ENCODE measurements at places on chromosomes 5 and 9. TPM values are rescaled to one million over a fixed set of nuclear protein-coding genes. Genes with fewer than 3 reads are reported as not detected.
A peak's percentile ranks its signal among the peaks of the same experiment; 100 is the strongest.

GRCh38 chr5:75677607-75678006 lies 39.6 kb downstream of the POC5 start:
- H3K27ac ChIP-seq, result peak overlapping the region; percentile 70
- H3K4me1 ChIP-seq, result peaks cover 3% of the 10 kb centered on the region
- no peak for DNase-seq

- no peak overlapping the region for H3K27ac ChIP-seq
- no peaks in the 10 kb centered on the region for H3K36me3 ChIP-seq
- no peak for DNase-seq
- no peak overlapping the region for H3K4me3 ChIP-seq
Measured at GRCh38 chr9:27518809-27519208, 5.3 kb upstream of the IFNK start.

GRCh38 chr5:171270136-171270535 lies 38.9 kb upstream of the TLX3 start:
- no peak for DNase-seq
- H3K4me1 ChIP-seq, result no peaks in the 10 kb centered on the region
- H3K36me3 ChIP-seq, result no peaks in the 10 kb centered on the region
- H3K27me3 ChIP-seq, result no peaks in the 10 kb centered on the region
- no peak overlapping the region for H3K4me3 ChIP-seq
- H3K27ac ChIP-seq, result no peak overlapping the region

GRCh38 chr9:28720746-28721145 lies 1147.5 kb upstream of the C9orf72 start:
- H3K4me3 ChIP-seq, result no peak overlapping the region
- no peaks in the 10 kb centered on the region for H3K27me3 ChIP-seq
- H3K4me1 ChIP-seq, result no peaks in the 10 kb centered on the region
- no peak overlapping the region for H3K27ac ChIP-seq
- DNase-seq, result no peak
- H3K36me3 ChIP-seq, result no peaks in the 10 kb centered on the region

- no peaks in the 10 kb centered on the region for H3K36me3 ChIP-seq
- H3K27me3 ChIP-seq, result no peaks in the 10 kb centered on the region
- H3K27ac ChIP-seq, result no peak overlapping the region
- no peaks in the 10 kb centered on the region for H3K4me1 ChIP-seq
- DNase-seq, result no peak
- no peak overlapping the region for H3K4me3 ChIP-seq
Measured at GRCh38 chr5:100550531-100551051, 15.4 kb downstream of the FAM174A start.

DNA sequence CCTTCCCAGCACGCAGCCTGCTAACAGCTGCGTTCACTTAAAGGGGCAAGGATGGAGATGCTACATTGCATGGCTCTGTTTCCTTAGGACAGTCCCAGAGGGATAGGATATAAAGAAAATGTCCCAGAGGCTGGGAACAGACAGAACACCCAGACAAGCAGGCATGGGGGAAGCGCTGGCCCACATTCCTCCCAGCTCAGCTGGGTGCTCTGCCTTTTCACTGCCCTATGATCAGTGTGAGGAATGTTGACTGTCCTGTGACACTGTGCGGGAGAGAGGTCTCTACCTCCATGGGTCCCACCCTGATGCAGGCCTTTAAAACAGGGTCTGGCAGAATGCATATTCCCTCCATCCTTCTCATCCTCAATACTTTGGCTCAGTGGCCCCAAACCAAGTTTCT lies 459.4 kb upstream of the DMAC1 start:
- no peak overlapping the region for H3K4me3 ChIP-seq
- DNase-seq, result no peak
- no peaks in the 10 kb centered on the region for H3K27me3 ChIP-seq

GRCh38 chr9:127838375-127839078 lies 15.9 kb downstream of the ENG start:
- no peak for DNase-seq
- H3K27ac ChIP-seq, result no peak overlapping the region
- no peak overlapping the region for H3K4me3 ChIP-seq
- no peaks in the 10 kb centered on the region for H3K27me3 ChIP-seq
- no peaks in the 10 kb centered on the region for H3K36me3 ChIP-seq

DNA sequence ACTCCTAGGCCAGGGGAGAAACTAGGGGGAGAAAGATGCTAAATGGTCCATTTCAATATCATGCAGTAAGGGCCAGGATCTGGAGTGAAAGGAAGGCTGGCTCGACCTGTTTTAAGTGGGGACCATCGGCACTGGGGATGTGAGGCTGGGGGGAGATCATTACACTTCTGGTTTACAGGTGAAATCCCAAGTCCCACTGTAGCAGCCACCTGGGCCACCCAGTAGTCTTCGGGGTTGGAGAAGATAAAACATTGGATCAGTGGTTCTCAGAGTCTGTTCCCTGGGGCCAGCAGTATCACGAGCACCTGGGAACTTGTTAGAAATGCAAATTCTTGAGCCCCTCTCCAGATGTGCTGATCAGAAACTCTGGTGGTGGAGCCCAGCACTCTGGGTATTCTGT lies 111.3 kb upstream of the ALDH1B1 start:
- H3K27me3 ChIP-seq, result no peaks in the 10 kb centered on the region
- no peak overlapping the region for H3K27ac ChIP-seq
- H3K4me3 ChIP-seq, result no peak overlapping the region
- peaks cover 14% of the 10 kb centered on the region for H3K4me1 ChIP-seq
- DNase-seq, result no peak
- no peaks in the 10 kb centered on the region for H3K36me3 ChIP-seq

DNA sequence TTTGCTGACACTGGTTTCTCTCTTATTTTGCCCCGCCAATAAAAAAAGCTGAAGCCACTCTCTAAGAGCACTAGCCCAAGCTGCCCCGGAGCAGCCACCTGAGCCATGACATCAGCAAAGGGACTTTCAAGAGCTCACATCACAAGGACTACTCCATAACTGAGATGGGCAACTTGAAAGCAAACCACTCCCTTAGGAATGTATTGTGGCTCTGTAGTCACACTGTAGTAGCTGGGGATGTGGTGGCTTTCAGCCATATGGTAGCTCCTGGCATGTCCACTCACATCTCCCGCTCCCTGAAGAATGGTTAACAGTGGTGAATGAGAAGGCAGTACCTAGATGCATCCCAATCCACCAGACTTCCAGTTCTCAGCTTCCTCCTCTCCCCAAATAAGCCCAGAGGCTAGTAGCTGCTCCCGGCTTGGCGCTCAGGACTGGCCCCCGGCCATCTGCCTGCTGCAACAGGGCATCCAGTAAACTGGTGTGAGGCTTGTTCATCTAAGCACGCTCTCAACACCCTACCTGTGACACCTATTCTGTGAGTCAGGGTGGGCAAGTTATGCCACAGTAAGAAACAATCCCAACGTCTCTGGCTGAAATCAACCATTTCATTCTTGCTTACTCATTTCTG lies 63.7 kb downstream of the S1PR3 start:
- no peak overlapping the region for H3K27ac ChIP-seq
- no peaks in the 10 kb centered on the region for H3K36me3 ChIP-seq
- H3K4me1 ChIP-seq, result no peaks in the 10 kb centered on the region
- H3K4me3 ChIP-seq, result no peak overlapping the region
- H3K27me3 ChIP-seq, result no peaks in the 10 kb centered on the region
- no peak for DNase-seq

DNA sequence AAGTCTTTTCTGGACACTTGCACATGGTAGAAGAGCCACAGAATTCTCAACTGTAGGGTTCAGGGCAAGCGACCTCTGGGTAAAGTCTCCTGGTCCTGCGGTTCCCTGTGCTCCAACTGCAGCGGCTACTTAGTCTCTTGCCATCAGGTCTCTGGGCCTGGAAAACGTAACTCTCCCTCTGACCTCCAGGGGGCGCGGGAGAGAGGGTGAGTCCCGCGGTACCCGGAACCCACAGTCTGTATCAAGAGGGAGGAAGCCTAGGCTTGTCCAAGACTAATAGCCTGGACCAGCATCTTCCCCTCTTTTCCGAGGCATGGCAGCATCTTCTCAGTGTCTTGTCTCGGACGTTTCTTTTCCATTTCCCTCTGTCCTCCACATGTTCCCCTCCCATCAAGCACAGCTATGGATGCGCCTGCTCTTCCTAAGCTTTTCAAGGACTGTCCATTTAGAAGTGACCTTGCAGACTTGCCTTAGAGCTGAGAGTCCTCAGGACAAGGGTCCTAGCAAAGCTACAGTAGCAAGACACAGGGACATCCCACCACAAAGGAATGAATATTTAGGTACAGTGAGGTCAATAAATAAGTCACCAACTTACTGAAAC lies 59.3 kb downstream of the FSTL4 start:
- peak; percentile 48 for DNase-seq
- no peak overlapping the region for H3K4me3 ChIP-seq
- no peaks in the 10 kb centered on the region for H3K27me3 ChIP-seq
- no peak overlapping the region for H3K27ac ChIP-seq
- H3K4me1 ChIP-seq, result no peaks in the 10 kb centered on the region

DNA sequence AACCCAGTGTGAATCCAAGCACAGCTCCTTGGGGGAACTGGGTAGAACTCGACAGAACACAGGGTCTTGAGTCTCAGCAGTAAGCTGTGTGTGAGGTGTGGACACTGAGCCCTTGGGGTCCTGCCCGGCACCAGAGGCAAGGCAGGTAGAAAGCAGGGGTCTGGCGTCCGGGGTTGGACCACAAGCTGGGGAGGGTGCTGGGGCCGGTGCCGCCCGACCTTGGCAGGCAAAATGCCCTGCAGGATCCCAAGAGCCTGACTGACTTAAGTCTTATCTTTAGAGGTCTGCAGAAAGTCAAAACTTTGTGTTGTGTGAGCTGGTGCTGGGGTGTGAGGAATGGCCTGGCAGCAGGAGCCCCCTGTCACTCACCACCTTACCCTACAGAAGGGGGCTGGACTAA lies 49.3 kb downstream of the HABP4 start:
- no peak for DNase-seq
- H3K4me1 ChIP-seq, result no peaks in the 10 kb centered on the region
- H3K36me3 ChIP-seq, result no peaks in the 10 kb centered on the region
- H3K4me3 ChIP-seq, result no peak overlapping the region
- H3K27me3 ChIP-seq, result no peaks in the 10 kb centered on the region

GRCh38 chr9:109863961-109864360 lies 84.0 kb downstream of the PALM2AKAP2 start:
- DNase-seq, result no peak
- H3K4me3 ChIP-seq, result no peak overlapping the region
- H3K27ac ChIP-seq, result no peak overlapping the region
- H3K27me3 ChIP-seq, result no peaks in the 10 kb centered on the region
- no peaks in the 10 kb centered on the region for H3K4me1 ChIP-seq

DNA sequence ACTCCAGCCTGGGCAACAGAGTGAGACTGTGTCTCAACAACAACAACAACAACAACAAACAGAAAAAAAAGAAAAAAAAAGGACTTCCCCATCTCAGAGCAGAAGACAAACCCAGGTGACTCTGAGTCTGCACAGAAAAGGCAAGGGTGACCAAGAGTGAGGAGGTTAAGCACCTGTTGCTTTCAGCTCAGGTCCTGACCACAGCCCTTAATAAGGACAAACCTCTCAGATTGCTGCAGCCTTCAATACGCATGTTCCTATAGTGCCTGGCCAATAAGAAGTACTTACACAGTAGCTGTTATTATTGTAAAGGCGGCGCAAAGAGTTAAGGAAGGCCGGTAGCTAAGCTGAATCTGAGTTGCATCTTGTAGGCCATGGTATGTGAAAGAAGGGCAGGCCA lies 102.3 kb upstream of the MSX2 start:
- no peaks in the 10 kb centered on the region for H3K4me1 ChIP-seq
- no peaks in the 10 kb centered on the region for H3K36me3 ChIP-seq
- no peak for DNase-seq
- H3K27ac ChIP-seq, result no peak overlapping the region
- H3K4me3 ChIP-seq, result no peak overlapping the region
- H3K27me3 ChIP-seq, result no peaks in the 10 kb centered on the region

DNA sequence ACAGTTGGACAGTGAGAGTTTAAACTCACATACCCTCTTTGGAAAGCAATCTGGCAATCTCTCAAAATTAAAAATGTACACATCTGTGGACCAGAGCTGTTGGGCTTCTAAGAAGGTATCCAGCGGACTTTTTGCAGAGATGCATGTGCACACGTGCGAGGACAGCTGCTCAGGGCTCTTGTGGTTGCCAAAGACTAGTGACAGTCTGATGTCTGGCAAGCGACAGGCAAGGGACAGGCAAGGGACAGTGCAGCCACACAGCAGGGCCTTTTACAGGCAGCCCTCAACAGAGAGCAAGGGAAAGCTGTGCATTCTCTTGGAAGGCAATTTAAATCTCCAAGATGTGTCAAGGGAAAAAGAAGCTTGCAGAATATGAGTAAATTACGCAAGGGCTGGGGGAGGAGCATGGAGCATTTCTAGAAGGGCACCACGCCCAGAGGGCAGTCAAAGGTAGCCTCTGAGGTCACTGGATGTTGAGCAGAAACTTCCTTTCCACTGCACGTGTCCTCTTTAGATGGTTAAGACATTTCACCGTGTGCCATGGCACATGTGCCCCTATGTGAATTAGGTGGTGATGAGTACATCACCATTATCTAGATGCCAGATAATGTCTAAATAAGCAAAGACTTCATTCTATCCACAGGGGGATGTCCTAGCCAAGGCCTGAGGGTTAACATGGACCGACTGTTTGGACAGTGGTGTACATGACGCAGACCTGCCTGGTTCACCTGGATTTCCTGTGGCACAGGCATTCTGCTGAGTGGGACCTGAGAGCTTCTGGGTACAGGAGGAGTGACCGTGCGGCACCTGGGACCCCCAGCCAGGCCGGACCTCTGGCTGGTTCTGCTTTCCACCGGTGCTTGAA lies 9.1 kb downstream of the GFPT2 start:
- H3K27ac ChIP-seq, result no peak overlapping the region
- no peak for DNase-seq
- H3K36me3 ChIP-seq, result no peaks in the 10 kb centered on the region
- no peaks in the 10 kb centered on the region for H3K4me1 ChIP-seq
- H3K4me3 ChIP-seq, result no peak overlapping the region
- H3K27me3 ChIP-seq, result no peaks in the 10 kb centered on the region

GRCh38 chr9:122221183-122221811 lies 7.5 kb downstream of the LHX6 start:
- peaks cover 18% of the 10 kb centered on the region for H3K27me3 ChIP-seq
- no peak overlapping the region for H3K4me3 ChIP-seq
- no peaks in the 10 kb centered on the region for H3K4me1 ChIP-seq
- DNase-seq, result no peak
- no peak overlapping the region for H3K27ac ChIP-seq

GRCh38 chr5:117486261-117486660 lies 911.6 kb upstream of the SEMA6A start:
- no peaks in the 10 kb centered on the region for H3K27me3 ChIP-seq
- no peak overlapping the region for H3K27ac ChIP-seq
- no peak for DNase-seq
- no peaks in the 10 kb centered on the region for H3K4me1 ChIP-seq
- H3K4me3 ChIP-seq, result no peak overlapping the region

- H3K27me3 ChIP-seq, result no peaks in the 10 kb centered on the region
- H3K36me3 ChIP-seq, result no peaks in the 10 kb centered on the region
- H3K4me3 ChIP-seq, result no peak overlapping the region
- H3K4me1 ChIP-seq, result no peaks in the 10 kb centered on the region
- H3K27ac ChIP-seq, result no peak overlapping the region
- DNase-seq, result no peak
Measured at GRCh38 chr5:107195890-107196395, 474.8 kb downstream of the EFNA5 start.

Gene CDC20B
- not detected for total RNA-seq

Gene PHF2
- total RNA-seq, result 28.6 TPM

Gene GALT
- 158 TPM for total RNA-seq

Gene PCDHGB4
- 0.08 TPM for total RNA-seq

Gene PFN3
- total RNA-seq, result not detected

Gene RNF183
- not detected for total RNA-seq

Gene GPR150
- 0.66 TPM for total RNA-seq

Gene KIF12
- total RNA-seq, result not detected

Gene UGT3A2
- total RNA-seq, result not detected

Gene MYOZ3
- total RNA-seq, result not detected

Gene ZDHHC21
- total RNA-seq, result 5.8 TPM

All from naive thymus-derived CD4-positive, alpha-beta T cell (primary cell).